ENCODE measurements at places on chromosomes 4 and X.
A peak's percentile ranks its signal among the peaks of the same experiment; 100 is the strongest.

DNA sequence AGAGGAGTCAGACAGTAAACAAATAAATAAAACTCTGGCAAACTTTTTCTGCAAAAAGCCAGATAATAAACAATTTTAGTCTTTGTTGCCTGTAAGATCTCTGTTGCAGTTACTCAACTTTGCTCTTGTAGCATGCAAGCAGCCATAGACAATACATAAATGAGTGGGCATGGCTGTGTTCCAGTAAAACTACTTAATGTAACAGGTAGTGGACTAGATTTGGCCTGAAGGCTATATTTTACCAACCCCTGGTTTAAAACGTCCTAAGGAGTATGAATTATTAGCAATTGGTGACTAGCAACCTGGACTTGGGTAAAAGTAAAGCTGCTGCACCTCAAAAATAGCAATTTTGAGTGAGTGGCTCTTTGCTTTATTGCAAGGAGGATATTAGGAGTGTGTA lies 30.9 kb downstream of the SLAIN2 start:
- peak; percentile 39 for DNase-seq

- DNase-seq = no peak
Observed at GRCh38 chrX:71450433-71451106, 82.3 kb upstream of the OGT start.

- peak; percentile 84 for DNase-seq
Observed at GRCh38 chr4:186932631-186933187, 209.1 kb upstream of the FAT1 start.

- DNase-seq = no peak
Observed at GRCh38 chr4:15021946-15022345, 19.7 kb downstream of the CPEB2 start.

DNA sequence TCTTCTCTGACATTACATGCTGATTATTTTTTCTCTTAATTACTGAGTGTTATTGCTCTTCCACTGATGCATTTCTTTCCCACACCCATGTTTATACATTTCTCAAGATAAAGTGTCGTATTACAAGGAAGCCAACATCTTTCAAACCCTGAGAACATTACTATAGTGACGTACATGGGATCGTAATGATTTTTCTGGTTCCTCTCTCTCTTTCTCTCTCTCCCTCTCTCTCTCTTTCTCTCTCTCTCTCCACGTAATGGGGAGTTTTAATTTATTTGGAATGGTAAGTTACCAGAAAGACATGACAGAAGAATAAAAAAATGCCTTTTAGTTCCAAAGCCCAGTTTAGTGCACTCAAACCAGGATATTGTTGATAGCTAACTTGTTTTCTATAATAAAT lies 40.4 kb upstream of the MAPK10 start:
- DNase-seq = no peak

GRCh38 chrX:150348365-150348764 lies 14.8 kb upstream of the MAMLD1 start:
- no peak for DNase-seq

Data from renal cortical epithelial cell (primary cell).